ENCODE measurements at places on chromosomes 3 and 15.
A peak's percentile ranks its signal among the peaks of the same experiment; 100 is the strongest.

DNA sequence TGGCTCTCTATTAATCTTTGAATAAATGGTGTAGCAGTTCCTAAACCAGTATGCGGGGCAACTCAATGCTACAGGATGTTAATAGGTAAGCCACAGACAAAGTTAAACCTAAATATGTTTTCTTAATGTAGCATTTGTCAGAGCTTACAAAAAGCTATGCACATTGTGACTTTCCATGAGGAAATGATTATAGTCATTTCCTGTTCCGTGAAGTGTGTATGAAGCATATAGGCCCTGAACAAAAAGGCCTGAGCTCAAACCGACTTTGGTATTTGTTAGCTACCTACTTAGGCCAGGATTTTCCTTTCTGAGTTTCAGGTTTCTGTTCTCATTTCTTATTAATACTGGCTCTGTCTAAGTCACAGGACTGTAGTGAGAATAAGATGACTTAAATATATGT, 14.2 kb downstream of the ZNF80 start:
- no peaks in the 10 kb centered on the region for H3K36me3 ChIP-seq
- H3K4me1 ChIP-seq: no peaks in the 10 kb centered on the region
- no peak for DNase-seq
- no peak overlapping the region for H3K4me3 ChIP-seq
- no peak overlapping the region for H3K27ac ChIP-seq

GRCh38 chr3:139283301-139283700, 60.5 kb upstream of the MRPS22 start:
- H3K36me3 ChIP-seq: no peaks in the 10 kb centered on the region
- no peak overlapping the region for H3K4me3 ChIP-seq
- H3K27ac ChIP-seq: no peak overlapping the region
- DNase-seq: no peak
- no peaks in the 10 kb centered on the region for H3K27me3 ChIP-seq

DNA sequence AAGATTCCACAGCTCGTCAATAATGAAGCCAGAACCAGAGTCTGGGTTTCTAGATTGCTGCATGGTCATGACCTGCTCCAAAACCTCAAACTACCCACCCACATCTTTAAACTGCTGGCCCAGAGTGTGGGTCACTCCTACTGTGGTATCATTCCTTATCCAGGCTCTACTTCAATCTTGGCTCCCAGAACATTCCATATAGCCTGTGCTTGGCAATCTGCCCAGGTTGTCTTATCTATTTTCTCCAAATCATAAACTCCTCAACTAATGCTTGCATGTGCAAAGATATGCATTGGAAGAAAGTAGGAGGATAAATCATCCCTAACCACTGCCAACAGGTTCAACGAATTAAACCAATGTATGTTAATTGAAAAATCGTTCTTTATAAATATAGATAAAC, 169.7 kb downstream of the ANXA2 start:
- H3K36me3 ChIP-seq: no peaks in the 10 kb centered on the region
- no peak overlapping the region for H3K27ac ChIP-seq
- DNase-seq: no peak
- H3K4me3 ChIP-seq: no peak overlapping the region
- no peaks in the 10 kb centered on the region for H3K27me3 ChIP-seq
- no peaks in the 10 kb centered on the region for H3K4me1 ChIP-seq

GRCh38 chr3:191070762-191071403, 128.2 kb upstream of the OSTN start:
- H3K27ac ChIP-seq: no peak overlapping the region
- H3K4me3 ChIP-seq: no peak overlapping the region
- H3K4me1 ChIP-seq: no peaks in the 10 kb centered on the region
- H3K36me3 ChIP-seq: no peaks in the 10 kb centered on the region
- DNase-seq: no peak

- no peaks in the 10 kb centered on the region for H3K27me3 ChIP-seq
- H3K27ac ChIP-seq: no peak overlapping the region
- peaks cover 9% of the 10 kb centered on the region for H3K4me1 ChIP-seq
- H3K4me3 ChIP-seq: no peak overlapping the region
Observed at GRCh38 chr3:153293265-153293664, 131.2 kb downstream of the RAP2B start.

DNA sequence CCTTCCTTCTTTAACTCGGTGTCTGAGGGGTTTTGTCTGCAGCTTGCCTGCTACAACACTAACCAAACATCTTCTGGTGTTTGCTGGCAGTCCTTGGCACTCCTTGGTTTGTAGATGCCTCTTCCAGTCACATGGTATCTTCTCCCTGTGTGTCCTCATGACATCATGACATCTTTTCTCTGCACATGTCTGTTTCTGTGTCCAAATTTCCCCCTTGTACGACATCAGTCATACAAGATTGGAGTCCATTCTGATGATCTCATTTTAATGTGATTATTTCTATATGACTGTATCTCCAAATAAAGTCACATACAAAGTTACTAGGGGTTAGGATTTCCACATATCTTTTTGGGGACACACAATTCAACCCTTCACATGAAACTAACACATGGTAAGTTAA, 152.3 kb upstream of the LRRN1 start:
- no peak for DNase-seq
- no peaks in the 10 kb centered on the region for H3K36me3 ChIP-seq
- no peak overlapping the region for H3K27ac ChIP-seq
- H3K4me3 ChIP-seq: no peak overlapping the region
- H3K27me3 ChIP-seq: no peaks in the 10 kb centered on the region
- H3K4me1 ChIP-seq: no peaks in the 10 kb centered on the region

- H3K4me1 ChIP-seq: no peaks in the 10 kb centered on the region
- H3K27me3 ChIP-seq: no peaks in the 10 kb centered on the region
Observed at GRCh38 chr3:96039632-96040031, 774.8 kb upstream of the EPHA6 start.

GRCh38 chr15:40289140-40289775, 6.4 kb upstream of the ANKRD63 start:
- H3K27me3 ChIP-seq: no peaks in the 10 kb centered on the region

GRCh38 chr15:83747050-83747717, 93.3 kb downstream of the ADAMTSL3 start:
- no peak for DNase-seq
- no peak overlapping the region for H3K27ac ChIP-seq
- no peaks in the 10 kb centered on the region for H3K36me3 ChIP-seq
- H3K4me3 ChIP-seq: peak overlapping the region; percentile 23

DNA sequence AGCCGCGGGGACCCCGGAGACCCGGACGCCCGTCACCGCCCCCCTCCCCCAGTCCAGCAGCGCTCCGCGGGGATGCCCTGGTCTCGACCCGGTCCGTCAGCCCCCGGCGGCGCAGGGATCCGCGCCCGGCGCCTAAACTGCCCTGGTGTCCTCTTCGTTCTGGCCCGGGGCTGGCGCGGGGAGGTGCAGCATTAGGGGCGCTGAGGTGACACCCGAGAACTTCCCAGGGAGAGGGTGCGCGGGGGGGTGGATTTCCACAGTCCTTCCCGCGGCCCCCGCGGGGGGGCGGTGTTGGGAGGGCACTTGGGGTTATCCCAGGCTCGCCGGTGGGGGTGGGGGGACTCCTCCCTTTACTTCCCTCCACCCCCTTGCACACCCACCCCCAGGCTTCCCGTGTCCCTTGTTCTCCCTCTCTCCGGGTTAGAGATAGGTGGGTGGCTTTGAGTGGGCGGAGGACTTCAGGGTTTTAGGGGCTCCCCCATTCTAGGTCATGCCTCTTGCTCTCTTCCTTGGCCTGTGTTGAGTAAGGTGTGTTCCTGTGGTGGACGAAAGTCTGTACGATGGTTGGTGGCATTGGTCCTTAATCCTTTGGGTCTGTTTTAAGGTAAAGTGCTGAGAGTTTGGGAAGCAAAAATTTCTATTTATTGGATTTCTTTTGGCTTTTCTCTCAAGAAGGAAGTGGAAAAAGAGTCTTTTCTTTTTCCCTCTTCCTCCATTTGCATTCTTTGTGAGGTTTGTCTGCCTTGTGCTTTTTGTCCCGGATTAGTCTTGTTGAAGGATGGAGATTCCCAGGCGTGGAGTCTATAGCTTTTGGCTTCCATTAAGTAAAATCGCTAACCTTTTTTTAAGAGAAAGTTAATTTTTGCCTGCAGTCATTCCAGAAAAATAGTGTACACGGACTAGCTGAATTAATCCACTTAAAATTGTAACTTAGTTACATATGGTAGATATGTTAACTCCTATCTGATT, 811 bp downstream of the SKIL start:
- peaks cover 61% of the 10 kb centered on the region for H3K4me1 ChIP-seq
- H3K4me3 ChIP-seq: peak overlapping the region; percentile 100
- H3K27me3 ChIP-seq: no peaks in the 10 kb centered on the region
- H3K36me3 ChIP-seq: no peaks in the 10 kb centered on the region
- peak overlapping the region; percentile 99 for H3K27ac ChIP-seq
- peak; percentile 90 for DNase-seq

DNA sequence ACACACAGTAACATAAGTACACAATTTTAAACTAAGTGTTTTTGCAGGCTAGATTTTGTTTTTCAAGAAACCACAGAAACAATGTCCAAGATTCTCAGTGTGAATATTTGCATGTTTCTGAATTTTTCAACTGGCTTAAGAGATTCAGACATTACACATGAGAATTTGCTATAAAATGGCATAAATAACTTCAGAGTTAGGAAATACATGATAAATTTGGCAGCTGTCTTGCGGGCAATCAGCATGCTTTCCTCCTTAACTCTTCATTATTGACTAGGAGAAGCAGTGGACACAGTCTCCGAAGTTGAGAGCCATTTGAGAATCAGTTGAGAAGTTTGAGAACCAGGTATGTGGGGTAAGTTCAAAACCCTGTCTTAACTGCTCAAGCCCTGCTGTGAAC, 625.6 kb upstream of the SGO1 start:
- H3K36me3 ChIP-seq: no peaks in the 10 kb centered on the region
- DNase-seq: no peak
- no peak overlapping the region for H3K4me3 ChIP-seq
- H3K4me1 ChIP-seq: no peaks in the 10 kb centered on the region

DNA sequence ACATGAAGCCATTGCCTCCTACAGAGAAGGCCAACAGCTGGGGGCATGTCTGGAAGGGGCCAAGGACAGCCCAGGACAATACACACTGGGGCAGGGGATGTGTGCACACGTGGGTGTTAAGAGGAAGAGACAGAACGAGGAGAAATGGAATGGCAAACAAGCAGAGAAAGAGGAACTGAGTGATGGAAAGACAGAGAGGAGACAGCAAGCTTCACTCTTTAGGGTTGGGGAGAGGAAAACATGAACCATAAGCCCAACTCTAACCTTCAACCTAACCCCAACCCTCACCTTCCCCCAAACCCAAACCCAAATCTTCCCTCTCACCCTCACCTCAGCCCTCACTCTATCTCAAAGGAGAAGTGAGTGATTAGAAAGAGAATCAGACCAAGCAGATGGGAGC, 11.9 kb upstream of the PARL start:
- no peak overlapping the region for H3K27ac ChIP-seq
- no peaks in the 10 kb centered on the region for H3K27me3 ChIP-seq
- no peak for DNase-seq

DNA sequence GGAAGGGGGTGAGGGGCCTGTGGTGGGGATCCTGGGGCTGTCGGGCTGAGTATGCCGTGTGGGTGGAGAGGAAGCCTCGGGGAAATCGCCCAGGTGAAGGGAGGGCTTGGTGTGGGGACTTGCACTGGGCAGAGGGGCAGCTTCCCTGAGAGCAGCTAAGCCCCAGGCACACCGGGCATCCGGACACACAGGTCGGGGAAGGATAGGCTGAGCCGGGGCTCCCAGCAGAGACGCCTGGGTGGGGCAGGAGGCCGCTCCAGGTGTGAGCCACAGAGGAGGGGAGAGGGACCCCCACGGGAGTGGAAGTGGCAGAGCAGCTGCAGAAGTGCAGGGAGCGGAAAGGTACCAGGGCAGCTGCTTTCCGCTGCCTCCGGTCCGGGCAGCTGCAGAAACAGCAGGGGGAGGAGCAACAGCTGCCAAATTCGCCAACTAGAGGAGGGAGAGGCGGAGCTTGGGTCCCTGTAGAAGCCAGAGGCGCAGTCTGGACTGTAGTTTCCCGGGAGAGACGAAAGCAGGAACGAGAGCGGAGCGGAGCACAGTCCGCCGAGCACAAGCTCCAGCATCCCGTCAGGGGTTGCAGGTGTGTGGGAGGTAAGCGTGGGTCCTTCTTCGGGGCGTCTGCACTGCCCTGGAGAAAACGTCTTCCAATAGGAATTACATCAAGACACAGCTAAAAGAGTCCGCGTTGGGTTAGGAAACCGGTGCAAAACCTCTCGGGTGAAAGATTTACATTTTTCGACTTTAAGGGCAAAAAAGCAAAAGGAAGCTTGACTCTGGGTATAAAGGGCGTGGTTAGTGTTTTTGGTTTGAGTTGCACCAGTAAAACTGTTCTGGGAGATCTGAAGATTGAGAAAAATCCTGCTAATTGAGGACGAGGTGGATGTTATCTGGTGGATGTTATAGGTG, at the start of gene SERPINI1:
Gene SERPINI1, plus strand, starts transcription at position 489 of the 906 bp plus-strand sequence. CDS start 53,408 bp downstream, outside the sequence.
- no peaks in the 10 kb centered on the region for H3K27me3 ChIP-seq
- DNase-seq: peak; percentile 92
- H3K4me1 ChIP-seq: peaks cover 46% of the 10 kb centered on the region
- peak within 1 kb of the TSS; percentile 93 for H3K27ac ChIP-seq
- no peaks in the 10 kb centered on the region for H3K36me3 ChIP-seq
- peak within 1 kb of the TSS; percentile 68 for H3K4me3 ChIP-seq

DNA sequence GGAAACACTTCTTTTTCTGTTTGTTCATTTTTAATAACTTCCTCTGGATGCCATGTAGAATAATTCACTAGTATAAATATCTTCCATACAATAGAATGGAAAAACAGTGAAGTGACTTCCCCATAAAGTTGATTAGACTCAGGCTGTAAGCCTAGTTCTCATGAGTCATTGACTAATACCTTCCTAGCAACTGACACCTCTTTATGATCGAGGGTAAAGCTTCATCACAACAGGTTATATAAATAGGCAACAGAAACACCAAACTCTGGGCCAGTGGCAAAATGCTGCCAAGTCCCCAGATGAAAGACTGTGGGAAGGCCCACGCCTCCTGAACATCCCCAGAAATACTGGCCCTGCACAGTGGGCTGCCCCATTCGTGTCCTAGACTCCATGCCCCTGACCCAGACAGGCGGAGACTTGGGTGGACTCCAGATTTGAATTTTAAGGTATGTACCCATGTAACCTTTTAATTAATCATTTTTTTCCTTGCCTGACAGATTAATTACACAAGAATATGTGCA, 71.3 kb upstream of the TBC1D23 start:
- H3K36me3 ChIP-seq: no peaks in the 10 kb centered on the region
- H3K4me3 ChIP-seq: no peak overlapping the region
- peaks cover 13% of the 10 kb centered on the region for H3K4me1 ChIP-seq
- no peak for DNase-seq

- DNase-seq: no peak
- H3K27ac ChIP-seq: peak overlapping the region; percentile 80
- H3K4me3 ChIP-seq: peak overlapping the region; percentile 45
Observed at GRCh38 chr3:134313847-134314587, 60.2 kb downstream of the AMOTL2 start.

DNA sequence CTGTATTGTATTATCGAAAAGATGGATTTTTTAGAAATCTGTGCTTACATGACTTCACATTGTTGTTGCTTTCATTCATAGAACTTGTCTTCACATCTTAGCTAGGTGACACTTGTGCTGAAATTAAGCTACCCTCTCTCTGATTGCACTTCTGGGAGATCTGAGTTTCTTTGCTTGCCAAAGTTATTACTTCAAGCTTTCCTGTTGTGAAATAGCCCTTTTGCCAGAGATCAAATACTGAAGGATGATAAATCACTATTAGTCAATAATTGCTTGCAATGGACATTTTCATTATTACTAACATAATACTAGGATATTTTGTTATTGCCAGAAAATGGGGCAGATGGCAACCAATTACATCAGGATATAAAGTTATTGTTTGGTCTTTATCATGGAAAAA, 34.7 kb downstream of the PIK3CA start:
- DNase-seq: no peak
- H3K36me3 ChIP-seq: no peaks in the 10 kb centered on the region
- H3K4me3 ChIP-seq: no peak overlapping the region
- no peaks in the 10 kb centered on the region for H3K27me3 ChIP-seq

GRCh38 chr15:89936051-89936785, 23.5 kb upstream of the ARPIN start:
- H3K4me1 ChIP-seq: no peaks in the 10 kb centered on the region
- no peak overlapping the region for H3K27ac ChIP-seq
- H3K36me3 ChIP-seq: no peaks in the 10 kb centered on the region
- no peak overlapping the region for H3K4me3 ChIP-seq
- no peaks in the 10 kb centered on the region for H3K27me3 ChIP-seq

Measured in vagina (tissue), 2 donors.